ENCODE measurements at places on chromosomes 2 and 18.
A peak's percentile ranks its signal among the peaks of the same experiment; 100 is the strongest.

DNA sequence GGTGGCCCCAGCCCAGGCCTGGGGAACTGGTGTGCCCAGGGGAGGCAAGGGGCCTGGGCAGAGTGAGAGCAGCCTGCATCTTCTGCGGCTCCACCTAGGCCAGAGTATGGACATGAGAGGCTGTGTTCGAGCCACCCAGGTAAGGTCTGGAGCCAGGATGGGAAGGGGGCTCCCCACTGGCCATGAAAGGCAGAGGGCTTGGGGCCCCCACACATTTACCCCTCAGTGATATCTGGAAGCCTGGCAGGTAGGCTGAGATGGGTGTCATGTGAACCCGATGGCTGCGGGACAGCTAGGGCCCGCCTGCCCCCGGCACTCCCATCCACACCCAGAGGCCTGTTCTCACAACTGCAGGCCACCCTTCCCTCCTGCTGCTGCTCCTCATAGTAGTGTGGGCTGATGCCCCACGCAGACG is 13.2 kb downstream of the ADRA2B start:
- no peak for DNase-seq

DNA sequence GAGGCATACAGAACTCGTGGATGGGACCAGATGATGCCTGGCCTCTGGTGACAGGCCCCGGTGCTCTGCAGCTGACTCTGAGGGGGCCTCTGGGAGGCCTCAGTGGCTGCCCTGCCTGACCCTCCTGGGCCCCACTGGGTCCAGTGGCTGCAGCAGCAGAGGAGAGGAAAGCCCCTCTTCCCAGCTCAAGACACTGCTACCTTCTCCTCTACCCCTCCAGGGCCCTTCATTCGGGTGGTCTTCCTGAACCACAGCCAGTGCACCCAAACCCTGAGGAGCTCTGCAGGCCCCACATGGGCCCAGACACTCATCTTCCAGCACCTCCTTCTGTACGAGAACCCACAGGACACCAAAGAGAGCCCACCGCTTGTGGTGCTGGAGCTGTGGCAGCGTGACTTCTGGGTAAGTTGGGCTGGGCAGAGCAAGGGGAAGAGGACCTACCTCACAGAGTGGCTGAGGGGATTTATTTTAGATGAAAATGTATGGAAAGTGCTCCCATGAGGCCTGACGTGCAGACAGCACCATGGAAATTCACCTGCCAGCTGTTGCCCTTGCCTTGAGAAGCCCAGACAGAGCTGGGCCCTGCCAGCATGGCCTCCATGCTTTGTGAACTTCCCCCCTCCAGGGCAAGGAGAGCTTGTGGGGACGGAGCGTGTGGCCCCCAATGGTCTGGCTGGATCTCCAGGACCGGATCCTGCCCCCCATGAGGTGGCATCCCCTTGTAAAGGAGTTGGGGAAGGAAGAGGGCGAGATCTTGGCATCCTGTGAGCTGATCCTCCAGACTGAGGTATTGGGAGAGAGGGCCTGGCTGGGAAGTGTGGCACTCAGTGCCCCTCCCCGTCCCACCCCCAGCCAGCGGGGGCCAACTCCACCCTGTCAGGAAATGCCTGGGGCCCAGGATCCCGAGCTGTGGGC is 46.3 kb downstream of the LMAN2L start:
- DNase-seq = no peak

DNA sequence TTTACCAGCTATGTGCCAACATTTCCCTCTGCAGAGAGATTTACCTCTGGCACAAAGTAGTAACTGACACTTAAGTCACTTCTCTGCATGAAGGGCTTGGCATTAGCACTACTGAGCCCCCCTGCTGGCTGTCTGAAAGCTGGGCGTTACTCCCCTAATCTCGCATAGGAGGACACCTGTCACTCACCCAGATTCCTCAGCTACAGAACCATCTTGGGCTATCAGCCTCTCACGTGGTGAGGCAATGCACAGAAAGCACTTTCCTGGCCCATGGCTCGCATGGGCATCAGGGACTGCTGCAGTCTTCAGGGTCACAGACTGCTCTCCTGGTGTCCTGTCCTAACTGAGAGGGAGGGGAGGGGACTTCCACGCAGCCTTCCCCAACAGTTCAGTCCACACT is 12.0 kb downstream of the SERPINE2 start:
- no peak for DNase-seq

GRCh38 chr2:232484628-232485347 is 2.8 kb downstream of the ECEL1 start:
- DNase-seq = no peak

DNA sequence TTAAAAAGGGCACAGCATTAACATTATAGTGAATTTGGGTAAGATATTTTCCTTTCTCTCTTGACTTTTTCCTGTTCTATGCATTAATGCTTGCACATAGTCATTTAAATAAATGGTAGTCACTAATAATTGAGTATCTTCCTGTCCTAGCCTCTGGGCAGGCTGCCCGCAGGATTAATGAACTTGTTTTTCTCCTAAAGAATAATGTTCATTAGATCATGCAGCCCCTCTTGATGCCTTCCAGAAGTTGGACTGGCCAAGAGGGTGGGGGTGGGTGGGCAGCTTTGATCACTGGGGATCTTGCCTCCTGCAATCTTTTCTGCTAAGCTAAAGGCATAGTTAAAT is 514.5 kb upstream of the CDH2 start:
- DNase-seq = no peak

GRCh38 chr2:46047290-46047689 is 249.9 kb upstream of the EPAS1 start:
- no peak for DNase-seq

DNA sequence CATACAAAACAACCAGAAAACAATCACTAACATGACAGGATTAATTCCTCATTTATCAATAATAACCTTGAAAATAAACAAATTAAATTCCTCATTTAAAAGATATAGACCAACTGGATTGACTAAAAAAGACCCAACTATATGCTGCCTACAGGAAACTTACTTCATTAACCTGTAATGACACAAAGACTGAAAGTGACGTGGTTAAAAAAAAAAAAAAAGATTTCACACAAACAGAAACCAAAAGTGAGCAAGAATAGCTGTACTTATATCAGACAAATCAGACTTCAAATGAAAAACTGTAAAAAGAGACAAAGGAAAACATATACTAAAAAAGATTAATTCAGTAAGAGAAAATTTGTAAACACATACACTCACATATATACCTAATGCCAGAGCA is 201.2 kb downstream of the CCDC178 start:
- no peak for DNase-seq

- DNase-seq = no peak
Observed at GRCh38 chr2:169116327-169116726, 47.0 kb downstream of the DHRS9 start.

GRCh38 chr2:54557601-54558187 is 101.6 kb downstream of the SPTBN1 start:
- peak; percentile 70 for DNase-seq

DNA sequence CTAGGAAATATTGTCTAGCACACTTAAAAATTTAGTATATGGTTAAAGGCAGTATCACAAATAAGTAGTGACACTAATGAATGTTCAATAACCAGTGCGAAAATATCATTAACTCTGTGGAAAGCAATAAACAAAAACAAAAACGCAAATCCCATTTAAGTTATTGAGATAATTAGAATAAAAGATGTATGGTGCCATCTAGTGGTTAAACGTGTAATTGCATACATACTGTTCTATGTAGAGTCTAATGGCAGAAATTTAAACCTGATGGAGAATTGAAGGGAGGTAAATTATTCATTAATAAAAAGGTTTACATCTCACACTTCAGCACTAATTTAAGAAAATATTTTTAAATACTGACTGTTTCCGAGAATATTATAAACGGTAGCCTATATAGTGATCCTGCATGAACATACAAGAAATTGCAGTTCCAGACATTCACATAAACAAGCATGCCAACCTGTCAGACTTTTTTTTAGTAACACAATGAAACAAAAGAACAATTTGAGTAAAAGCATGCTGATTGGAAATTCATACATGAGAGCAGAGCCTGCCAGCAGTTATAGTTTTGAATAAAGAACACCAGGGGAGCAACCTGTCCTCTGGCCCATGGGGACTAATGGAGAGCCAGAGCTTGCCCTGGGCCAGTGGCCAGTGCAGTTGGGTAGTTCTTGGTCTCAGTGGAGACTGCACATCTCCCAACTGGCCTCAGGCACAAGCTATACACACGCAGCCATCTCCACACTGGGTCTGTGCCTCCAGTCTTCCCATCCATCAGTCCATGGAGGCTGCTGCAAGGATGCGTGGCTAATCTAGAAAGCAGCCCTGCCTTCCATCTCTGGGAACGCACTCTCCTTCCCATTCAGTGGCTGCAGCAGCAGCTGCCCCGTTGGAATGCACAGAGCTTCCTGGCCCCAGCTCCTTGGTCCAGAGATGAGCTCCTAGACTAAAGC is 28.0 kb downstream of the GCG start:
- DNase-seq = peak; percentile 59

DNA sequence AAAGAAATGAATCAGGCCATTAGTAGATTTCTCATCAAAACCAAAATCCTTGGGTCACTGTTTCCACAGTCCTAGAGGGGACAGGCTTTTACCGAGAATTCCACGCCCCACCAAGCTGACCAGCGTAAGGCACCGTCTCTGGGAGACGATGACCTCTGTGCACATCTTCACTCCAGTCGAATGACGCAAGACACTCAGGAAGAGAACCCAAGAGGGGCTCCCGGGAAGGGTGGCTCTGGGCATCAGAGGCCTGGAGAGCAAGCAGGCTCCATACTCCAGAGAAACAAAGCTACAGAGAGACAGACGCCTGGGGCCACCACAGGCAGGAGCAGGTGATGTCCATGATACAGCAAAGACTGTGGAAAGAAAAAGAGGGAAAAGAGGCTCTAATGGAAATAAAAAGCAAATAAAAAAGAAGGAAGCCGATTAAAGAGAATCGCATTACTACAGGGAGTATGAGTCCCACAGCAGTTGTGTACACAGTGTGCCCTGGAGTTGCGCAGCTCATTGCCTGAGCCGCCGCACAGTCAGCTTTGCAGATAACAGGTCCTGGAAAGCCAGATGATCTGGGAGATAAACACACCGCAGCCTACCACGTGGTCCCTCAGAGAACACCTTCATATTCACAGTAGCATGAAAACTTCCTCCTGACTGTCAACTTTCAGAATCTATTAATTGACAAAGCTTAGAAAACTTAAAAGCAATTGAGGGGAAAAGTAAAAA is 572.7 kb upstream of the SALL3 start:
- DNase-seq = peak; percentile 79

- no peak for DNase-seq
Observed at GRCh38 chr18:37430357-37431076, 135.1 kb downstream of the CELF4 start.

DNA sequence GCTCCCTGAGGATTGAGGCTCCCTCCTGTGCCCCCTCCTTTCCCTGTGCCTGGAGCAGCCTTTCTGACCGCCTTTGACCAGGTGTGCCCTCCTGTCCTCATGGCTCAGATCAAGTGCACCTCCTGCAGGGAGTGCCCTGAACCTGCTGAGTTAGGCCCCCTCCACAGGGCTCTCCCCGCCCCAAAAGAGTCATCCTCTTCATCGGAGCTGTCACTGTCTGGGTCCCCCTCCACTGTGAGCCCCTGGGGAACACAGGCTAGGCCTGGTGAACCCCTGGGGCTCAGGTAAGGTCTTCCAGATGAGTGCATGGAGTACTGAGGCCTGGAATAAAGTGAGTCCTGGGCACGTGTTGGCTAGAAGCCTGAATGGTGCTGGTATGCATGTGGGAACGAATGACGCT is 173.5 kb downstream of the INHBB start:
- DNase-seq = no peak

DNA sequence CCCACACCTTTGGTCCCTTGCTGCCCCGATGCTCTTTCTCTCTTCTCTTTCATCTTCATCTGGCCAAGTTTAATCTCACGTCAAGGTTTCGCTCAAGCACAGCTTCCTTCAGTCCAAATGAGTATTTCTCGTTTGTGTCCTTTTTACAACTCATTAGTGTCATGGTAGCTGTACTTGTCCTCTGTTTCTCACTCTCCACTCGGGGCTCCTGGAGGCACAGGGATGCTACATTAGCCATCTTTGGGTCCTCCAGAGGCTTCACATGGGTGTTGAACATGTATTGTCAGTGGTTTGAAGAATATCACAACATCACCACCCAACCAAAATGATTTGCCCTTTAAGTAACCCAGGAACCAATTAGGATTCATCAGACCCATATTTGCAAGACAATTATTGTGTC is 30.4 kb downstream of the MYCN start:
- DNase-seq = no peak

- no peak for DNase-seq
Observed at GRCh38 chr2:64649013-64649484, 4.7 kb downstream of the SERTAD2 start.

DNA sequence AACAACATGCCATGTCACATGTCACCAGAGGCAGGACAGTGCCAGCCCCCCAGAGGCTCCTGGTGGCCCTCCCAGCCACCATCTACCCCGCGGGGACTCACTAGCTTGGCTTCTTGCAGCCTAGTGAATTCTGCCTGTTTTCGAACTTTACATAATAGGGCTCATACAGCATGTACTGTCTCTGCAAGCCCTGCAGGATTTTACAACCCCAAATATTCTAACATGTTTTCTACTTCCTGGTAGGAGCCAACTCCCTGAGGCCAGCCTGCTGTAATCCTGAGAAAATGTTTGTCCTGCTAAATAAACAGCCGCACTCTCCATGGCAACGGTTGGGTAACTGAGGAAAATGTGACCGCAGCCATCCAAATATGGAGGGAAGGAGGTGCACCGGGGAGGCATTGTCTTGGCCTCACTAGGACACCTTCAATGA is 2.7 kb downstream of the PER2 start:
- peak; percentile 93 for DNase-seq

- no peak for DNase-seq
Observed at GRCh38 chr2:145655165-145655765, 1135.3 kb upstream of the ZEB2 start.

- DNase-seq = no peak
Observed at GRCh38 chr2:215796140-215796855, 217.1 kb downstream of the MREG start.

- no peak for DNase-seq
Observed at GRCh38 chr2:143525402-143525860, 396.2 kb downstream of the ARHGAP15 start.

DNA sequence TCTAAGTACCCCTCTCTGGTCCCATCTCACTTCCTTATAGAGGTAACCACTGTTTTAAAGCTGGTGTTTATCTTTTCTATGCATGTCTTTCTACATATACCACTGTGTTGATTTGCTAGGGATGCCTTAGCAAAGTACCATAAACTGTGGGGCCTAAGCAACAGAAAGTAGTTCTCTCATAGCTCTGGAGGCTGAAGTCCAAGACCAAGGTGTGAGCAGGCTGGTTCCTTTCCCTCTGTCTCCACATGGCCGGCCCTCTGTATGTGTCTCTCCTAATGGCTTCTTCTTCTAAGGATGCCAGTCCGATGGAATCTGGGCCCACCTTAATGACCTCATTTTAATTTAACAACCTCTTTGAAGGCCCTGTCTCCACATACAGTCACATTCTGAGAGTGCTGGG is 40.8 kb upstream of the ROCK2 start:
- DNase-seq = no peak

DNA sequence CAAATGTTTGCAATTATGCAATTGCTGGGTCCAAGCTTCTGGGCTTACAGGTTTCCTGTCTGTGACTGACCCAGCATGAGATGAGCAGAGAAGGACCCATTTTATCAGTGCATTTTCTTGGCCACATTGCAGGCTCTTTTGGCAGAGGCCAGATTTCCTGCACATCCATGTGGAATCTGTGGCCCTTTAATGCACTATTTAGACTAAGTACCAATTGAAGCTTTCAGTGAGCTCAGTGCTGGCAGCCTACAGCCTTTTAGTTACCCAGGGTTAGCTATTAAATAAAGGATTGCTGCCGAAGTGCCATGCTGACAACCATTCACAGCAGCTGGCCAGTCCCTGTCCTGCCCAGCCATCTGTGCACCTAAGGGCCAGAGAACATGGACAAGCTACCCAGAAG is 165.0 kb downstream of the ANKRD30B start:
- no peak for DNase-seq

- DNase-seq = peak; percentile 9
Observed at GRCh38 chr2:88599527-88599926, 27.7 kb downstream of the EIF2AK3 start.
